ENCODE measurements at places on chromosomes 5 and 9.
A peak's percentile ranks its signal among the peaks of the same experiment; 100 is the strongest.

DNA sequence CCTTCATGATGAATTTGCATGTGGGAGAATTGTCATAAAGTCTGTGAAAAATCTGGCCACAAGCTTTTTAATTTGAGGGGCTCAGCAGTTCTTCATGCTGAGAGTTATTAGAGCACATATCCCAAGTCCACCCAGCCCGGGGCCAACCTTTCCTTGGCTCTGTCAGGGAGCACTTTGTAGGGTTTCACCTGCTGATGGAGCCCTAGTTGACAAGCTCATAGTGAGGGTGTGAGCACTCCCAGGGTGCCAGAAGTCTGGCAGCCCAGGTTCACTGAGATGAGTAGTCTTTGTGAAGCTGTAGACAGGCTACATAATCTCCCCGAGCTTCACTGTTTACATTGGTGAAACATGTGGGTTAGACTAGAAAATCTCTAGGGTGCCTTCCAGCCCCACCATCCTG is 97.2 kb upstream of the NREP start:
- H3K4me3 ChIP-seq = no peak overlapping the region
- no peak overlapping the region for H3K27ac ChIP-seq
- no peak for DNase-seq
- no peaks in the 10 kb centered on the region for H3K27me3 ChIP-seq
- no peaks in the 10 kb centered on the region for H3K36me3 ChIP-seq

- DNase-seq = no peak
- no peak overlapping the region for H3K27ac ChIP-seq
- peaks cover 3% of the 10 kb centered on the region for H3K36me3 ChIP-seq
- H3K4me3 ChIP-seq = no peak overlapping the region
- no peaks in the 10 kb centered on the region for H3K4me1 ChIP-seq
These were observed 110.0 kb downstream of the PSAT1 start for GRCh38 chr9:78406933-78407332.

DNA sequence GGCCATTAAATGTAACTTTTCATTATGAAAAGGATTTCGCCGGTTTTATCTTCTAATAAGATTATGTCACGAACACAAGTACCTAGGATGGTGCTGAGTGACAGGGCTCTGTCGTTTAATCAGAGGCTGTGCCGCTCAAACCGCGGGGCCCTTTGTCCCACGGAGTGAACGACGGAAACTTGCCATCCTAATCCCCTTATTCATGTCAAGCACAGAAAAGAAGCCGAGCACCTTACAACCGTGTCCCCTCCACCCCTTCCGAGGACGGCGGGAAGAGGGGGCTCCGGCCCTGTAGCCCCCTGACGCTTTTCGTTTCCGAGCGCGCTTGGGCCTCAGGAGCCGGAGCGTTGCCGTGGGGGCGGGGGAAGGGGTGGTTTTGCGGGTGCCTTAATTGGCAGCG is 11.2 kb downstream of the LMX1B start:
- H3K36me3 ChIP-seq = peaks cover 6% of the 10 kb centered on the region
- DNase-seq = no peak
- no peak overlapping the region for H3K27ac ChIP-seq

- H3K36me3 ChIP-seq = no peaks in the 10 kb centered on the region
- H3K4me3 ChIP-seq = no peak overlapping the region
- no peaks in the 10 kb centered on the region for H3K4me1 ChIP-seq
- no peak for DNase-seq
These were observed 140.1 kb upstream of the PALM2AKAP2 start for GRCh38 chr9:109639674-109640579.

GRCh38 chr5:37807621-37808301 is 32.1 kb downstream of the GDNF start:
- H3K4me3 ChIP-seq = no peak overlapping the region
- H3K27me3 ChIP-seq = peaks cover 19% of the 10 kb centered on the region
- no peaks in the 10 kb centered on the region for H3K36me3 ChIP-seq
- no peaks in the 10 kb centered on the region for H3K4me1 ChIP-seq

- no peaks in the 10 kb centered on the region for H3K36me3 ChIP-seq
- H3K27ac ChIP-seq = no peak overlapping the region
- DNase-seq = no peak
- no peaks in the 10 kb centered on the region for H3K4me1 ChIP-seq
- H3K4me3 ChIP-seq = no peak overlapping the region
These were observed 28.7 kb downstream of the ISL1 start for GRCh38 chr5:51411921-51412325.

GRCh38 chr5:52648726-52649125 is 139.0 kb upstream of the ITGA1 start:
- DNase-seq = no peak
- no peak overlapping the region for H3K27ac ChIP-seq
- no peaks in the 10 kb centered on the region for H3K36me3 ChIP-seq
- peaks cover 11% of the 10 kb centered on the region for H3K27me3 ChIP-seq

GRCh38 chr5:178762391-178762790 is 31.9 kb upstream of the ZNF354A start:
- H3K27ac ChIP-seq = no peak overlapping the region
- H3K36me3 ChIP-seq = no peaks in the 10 kb centered on the region
- no peak for DNase-seq
- no peaks in the 10 kb centered on the region for H3K4me1 ChIP-seq
- peaks cover 15% of the 10 kb centered on the region for H3K27me3 ChIP-seq

GRCh38 chr5:73096239-73096575 is 24.2 kb upstream of the TMEM171 start:
- no peaks in the 10 kb centered on the region for H3K27me3 ChIP-seq
- no peak overlapping the region for H3K4me3 ChIP-seq
- peaks cover 12% of the 10 kb centered on the region for H3K4me1 ChIP-seq
- no peak for DNase-seq
- peak overlapping the region; percentile 72 for H3K27ac ChIP-seq

- DNase-seq = no peak
- no peak overlapping the region for H3K4me3 ChIP-seq
- H3K27ac ChIP-seq = no peak overlapping the region
- peaks cover 40% of the 10 kb centered on the region for H3K36me3 ChIP-seq
These were observed 1.6 kb downstream of the DCTN4 start for GRCh38 chr5:150757087-150757649.

- no peak for DNase-seq
- H3K27me3 ChIP-seq = peaks cover 23% of the 10 kb centered on the region
- no peak overlapping the region for H3K4me3 ChIP-seq
- H3K36me3 ChIP-seq = peaks cover 4% of the 10 kb centered on the region
- no peak overlapping the region for H3K27ac ChIP-seq
These were observed 99.9 kb upstream of the PITX1 start for GRCh38 chr5:135133698-135134515.

GRCh38 chr9:113886466-113886865 is 10.4 kb downstream of the ZNF618 start:
- no peak for DNase-seq
- H3K27me3 ChIP-seq = no peaks in the 10 kb centered on the region
- peaks cover 14% of the 10 kb centered on the region for H3K4me1 ChIP-seq
- H3K27ac ChIP-seq = peak overlapping the region; percentile 27
- no peaks in the 10 kb centered on the region for H3K36me3 ChIP-seq

DNA sequence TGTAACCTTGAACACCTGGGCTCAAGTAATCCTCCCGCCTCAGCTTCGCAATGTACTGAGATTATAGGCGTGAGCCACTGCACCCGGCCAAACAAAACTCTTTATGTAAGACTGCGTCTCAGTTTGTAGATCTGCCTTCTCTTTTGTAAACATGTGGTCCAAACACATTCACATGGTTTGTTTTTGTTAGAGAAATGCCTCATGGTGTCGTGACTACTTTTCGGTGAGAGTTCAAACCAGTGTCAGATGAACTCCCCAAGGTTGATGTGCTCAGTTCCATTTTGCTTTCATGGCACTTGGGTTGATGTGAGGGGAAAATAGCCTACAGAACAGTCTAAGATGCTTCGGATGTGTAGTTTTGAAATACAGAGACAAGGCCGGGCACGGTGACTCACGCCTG is 231.6 kb downstream of the GOLPH3 start:
- H3K27me3 ChIP-seq = no peaks in the 10 kb centered on the region
- DNase-seq = no peak
- H3K36me3 ChIP-seq = peaks cover 1% of the 10 kb centered on the region
- no peak overlapping the region for H3K4me3 ChIP-seq
- H3K4me1 ChIP-seq = no peaks in the 10 kb centered on the region

GRCh38 chr9:8733131-8733954 is 933.8 kb upstream of the DMAC1 start:
- no peak for DNase-seq
- no peaks in the 10 kb centered on the region for H3K4me1 ChIP-seq
- H3K4me3 ChIP-seq = no peak overlapping the region
- no peaks in the 10 kb centered on the region for H3K27me3 ChIP-seq

DNA sequence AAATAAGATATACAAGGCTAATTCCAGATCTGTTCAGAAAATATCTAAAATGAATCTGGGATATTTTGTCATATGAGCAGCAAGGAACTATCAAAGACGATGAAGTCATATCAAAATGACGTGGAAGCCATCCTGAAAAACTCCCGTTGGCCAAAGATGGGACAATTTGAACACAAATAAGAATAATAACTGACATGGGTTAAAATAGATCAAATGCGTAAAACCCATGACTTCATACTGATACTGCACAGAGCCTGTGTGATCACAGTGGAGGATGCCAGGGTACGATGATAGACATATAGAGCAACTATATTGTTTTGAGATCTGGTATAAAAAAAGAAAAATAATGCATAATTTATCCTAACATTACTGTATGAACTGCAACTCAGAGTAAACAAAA is 51.0 kb upstream of the PIP5K1B start:
- H3K27ac ChIP-seq = no peak overlapping the region
- no peaks in the 10 kb centered on the region for H3K36me3 ChIP-seq
- no peaks in the 10 kb centered on the region for H3K4me1 ChIP-seq
- peaks cover 72% of the 10 kb centered on the region for H3K27me3 ChIP-seq

- peaks cover 31% of the 10 kb centered on the region for H3K27me3 ChIP-seq
- DNase-seq = no peak
- peaks cover 5% of the 10 kb centered on the region for H3K4me1 ChIP-seq
- no peak overlapping the region for H3K27ac ChIP-seq
- no peaks in the 10 kb centered on the region for H3K36me3 ChIP-seq
These were observed 18.6 kb upstream of the RICTOR start for GRCh38 chr5:39092581-39093351.

GRCh38 chr5:1961952-1962595 is 79.3 kb upstream of the IRX4 start:
- H3K4me3 ChIP-seq = no peak overlapping the region
- H3K4me1 ChIP-seq = no peaks in the 10 kb centered on the region
- peaks cover 17% of the 10 kb centered on the region for H3K27me3 ChIP-seq
- H3K27ac ChIP-seq = peak overlapping the region; percentile 33

DNA sequence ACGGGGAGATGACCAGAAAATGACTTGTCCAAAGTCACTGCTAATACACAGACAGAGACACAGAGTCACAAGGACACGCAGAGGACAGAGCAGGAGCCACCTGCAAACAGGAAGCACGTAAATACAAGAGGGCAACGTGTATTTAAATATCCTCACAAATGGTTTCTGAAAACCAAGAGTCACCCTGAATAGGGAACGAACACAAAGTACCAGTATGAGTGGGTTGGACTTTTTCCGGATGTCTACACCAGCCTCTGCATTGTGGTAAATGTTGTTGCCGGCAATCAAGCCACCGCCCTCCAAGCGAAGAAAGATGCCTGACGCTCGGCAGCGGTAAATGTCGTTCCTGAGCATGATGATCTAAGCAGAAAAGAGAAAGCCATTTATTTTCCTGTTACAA is 44.5 kb downstream of the FBXO10 start:
- H3K4me1 ChIP-seq = peaks cover 15% of the 10 kb centered on the region
- peaks cover 6% of the 10 kb centered on the region for H3K36me3 ChIP-seq
- H3K4me3 ChIP-seq = peak overlapping the region; percentile 18
- DNase-seq = no peak
- H3K27me3 ChIP-seq = no peaks in the 10 kb centered on the region
- H3K27ac ChIP-seq = peak overlapping the region; percentile 64

GRCh38 chr5:163532171-163533084 is 27.0 kb downstream of the MAT2B start:
- no peak overlapping the region for H3K27ac ChIP-seq
- no peaks in the 10 kb centered on the region for H3K4me1 ChIP-seq
- no peak for DNase-seq
- peaks cover 25% of the 10 kb centered on the region for H3K27me3 ChIP-seq
- H3K4me3 ChIP-seq = no peak overlapping the region

- H3K4me3 ChIP-seq = no peak overlapping the region
- no peak for DNase-seq
- no peaks in the 10 kb centered on the region for H3K27me3 ChIP-seq
- no peaks in the 10 kb centered on the region for H3K36me3 ChIP-seq
- no peaks in the 10 kb centered on the region for H3K4me1 ChIP-seq
These were observed 721.4 kb upstream of the MEF2C start for GRCh38 chr5:89604342-89604741.

- no peak for DNase-seq
- H3K4me1 ChIP-seq = no peaks in the 10 kb centered on the region
- H3K4me3 ChIP-seq = no peak overlapping the region
These were observed 53.3 kb upstream of the SPATA31D4 start for GRCh38 chr9:81874931-81875330.

DNA sequence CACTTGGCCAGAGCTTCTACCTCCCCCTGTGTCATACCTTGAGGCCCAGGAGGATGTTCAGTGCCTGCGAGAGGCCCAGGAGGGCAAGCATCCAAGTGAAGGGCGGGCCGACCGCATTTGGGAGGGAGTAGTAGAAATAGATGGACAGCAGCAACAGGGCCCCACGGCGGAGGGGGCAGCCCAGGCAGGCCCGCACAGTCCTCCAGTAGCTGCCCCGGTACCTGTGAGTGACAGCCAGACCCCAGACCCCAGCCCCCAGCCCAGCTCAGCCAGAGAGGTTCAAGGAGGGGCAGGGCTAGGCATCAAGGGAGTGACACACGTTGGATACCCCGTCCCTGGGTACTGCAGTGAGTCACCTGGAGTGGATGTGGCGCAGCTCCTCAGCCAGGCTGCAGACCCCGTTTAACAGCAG is 1.4 kb downstream of the STING1 start:
- H3K4me1 ChIP-seq = peaks cover 41% of the 10 kb centered on the region
- peak overlapping the region; percentile 79 for H3K4me3 ChIP-seq
- no peak for DNase-seq
- H3K27me3 ChIP-seq = no peaks in the 10 kb centered on the region
- peak overlapping the region; percentile 88 for H3K27ac ChIP-seq

DNA sequence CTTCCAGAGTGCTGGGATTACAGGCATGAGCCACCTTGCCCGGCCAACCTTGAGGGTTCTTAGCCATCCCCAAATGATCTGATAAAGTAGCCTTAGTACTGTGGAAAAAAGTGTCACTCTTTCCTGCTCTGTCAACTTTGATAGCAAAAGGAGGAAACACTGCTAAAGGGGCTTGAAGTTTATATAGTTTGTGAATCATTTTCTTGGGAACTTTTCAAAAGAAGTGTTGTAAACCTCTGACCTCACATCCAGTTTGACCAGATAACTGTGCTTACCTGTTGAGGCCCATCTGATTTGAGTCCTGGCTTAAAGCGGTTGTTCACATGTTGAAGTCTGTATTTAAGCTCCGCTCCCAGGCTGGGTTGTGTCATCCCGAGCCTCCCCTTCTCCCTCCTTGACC is 303.3 kb downstream of the DOCK8 start:
- no peak overlapping the region for H3K4me3 ChIP-seq
- H3K4me1 ChIP-seq = peaks cover 19% of the 10 kb centered on the region
- H3K27me3 ChIP-seq = no peaks in the 10 kb centered on the region
- DNase-seq = no peak
- H3K27ac ChIP-seq = no peak overlapping the region
- H3K36me3 ChIP-seq = peaks cover 1% of the 10 kb centered on the region

GRCh38 chr5:40736103-40736875 is 19.5 kb downstream of the TTC33 start:
- H3K4me1 ChIP-seq = peaks cover 29% of the 10 kb centered on the region
- peak overlapping the region; percentile 3 for H3K4me3 ChIP-seq
- H3K27ac ChIP-seq = no peak overlapping the region
- peaks cover 3% of the 10 kb centered on the region for H3K36me3 ChIP-seq
- no peaks in the 10 kb centered on the region for H3K27me3 ChIP-seq

Data from central memory CD8-positive, alpha-beta T cell (primary cell).